ENCODE measurements at places on chromosomes 16 and 17.
A peak's percentile ranks its signal among the peaks of the same experiment; 100 is the strongest.

DNA sequence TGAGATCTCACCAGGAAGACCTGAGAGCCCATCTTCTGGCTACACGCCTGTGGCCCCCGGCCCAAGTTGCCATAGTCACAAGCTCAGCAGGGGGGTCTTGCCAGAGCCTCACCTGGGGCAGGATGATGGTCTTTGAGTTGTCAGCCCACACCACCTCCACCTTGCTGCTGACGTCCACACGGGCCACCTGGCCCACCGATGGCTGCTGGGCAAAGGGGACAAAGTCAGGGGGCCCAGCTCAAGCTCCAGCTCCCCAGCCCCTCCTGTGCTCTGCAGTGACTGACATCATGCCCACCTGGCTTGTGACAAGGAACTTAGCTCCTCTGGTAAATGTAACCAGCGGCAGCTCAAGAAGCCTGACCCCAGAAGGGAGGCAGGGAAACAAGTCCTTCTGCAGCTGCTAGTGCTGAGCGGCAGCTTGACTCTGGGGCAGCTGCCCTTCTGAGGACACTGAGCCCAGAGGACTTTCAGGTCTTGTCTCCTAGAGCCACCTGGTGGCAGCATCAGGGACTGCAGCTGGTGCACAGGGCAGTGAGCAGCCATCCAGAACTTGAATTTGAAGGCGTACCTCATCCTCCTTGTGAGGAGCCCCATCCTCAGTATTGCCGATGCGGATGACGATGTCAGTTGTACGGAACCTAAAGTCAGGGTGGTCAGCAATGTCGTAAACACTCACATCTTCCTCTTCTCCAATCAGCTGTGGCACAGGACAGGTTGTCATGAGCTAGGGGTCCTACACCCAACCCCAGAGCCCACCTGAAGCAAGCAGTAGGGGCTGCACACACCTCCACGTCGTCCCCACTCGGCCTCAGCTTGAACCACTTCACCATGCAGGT lies 13.5 kb downstream of the SPHK1 start:
- DNase-seq = peak; percentile 68

GRCh38 chr17:46788796-46789195 lies 29.7 kb downstream of the WNT3 start:
- no peak for DNase-seq

GRCh38 chr16:30094541-30095165 lies 1.4 kb downstream of the YPEL3 start:
- DNase-seq = no peak

GRCh38 chr17:6494239-6494941 lies 50.1 kb downstream of the PIMREG start:
- DNase-seq = no peak

GRCh38 chr16:57373117-57373947 lies 1.0 kb downstream of the CX3CL1 start:
- DNase-seq = no peak
